HL-60 (cell line): ENCODE measurements at places on chromosomes 2 and 18.

DNA sequence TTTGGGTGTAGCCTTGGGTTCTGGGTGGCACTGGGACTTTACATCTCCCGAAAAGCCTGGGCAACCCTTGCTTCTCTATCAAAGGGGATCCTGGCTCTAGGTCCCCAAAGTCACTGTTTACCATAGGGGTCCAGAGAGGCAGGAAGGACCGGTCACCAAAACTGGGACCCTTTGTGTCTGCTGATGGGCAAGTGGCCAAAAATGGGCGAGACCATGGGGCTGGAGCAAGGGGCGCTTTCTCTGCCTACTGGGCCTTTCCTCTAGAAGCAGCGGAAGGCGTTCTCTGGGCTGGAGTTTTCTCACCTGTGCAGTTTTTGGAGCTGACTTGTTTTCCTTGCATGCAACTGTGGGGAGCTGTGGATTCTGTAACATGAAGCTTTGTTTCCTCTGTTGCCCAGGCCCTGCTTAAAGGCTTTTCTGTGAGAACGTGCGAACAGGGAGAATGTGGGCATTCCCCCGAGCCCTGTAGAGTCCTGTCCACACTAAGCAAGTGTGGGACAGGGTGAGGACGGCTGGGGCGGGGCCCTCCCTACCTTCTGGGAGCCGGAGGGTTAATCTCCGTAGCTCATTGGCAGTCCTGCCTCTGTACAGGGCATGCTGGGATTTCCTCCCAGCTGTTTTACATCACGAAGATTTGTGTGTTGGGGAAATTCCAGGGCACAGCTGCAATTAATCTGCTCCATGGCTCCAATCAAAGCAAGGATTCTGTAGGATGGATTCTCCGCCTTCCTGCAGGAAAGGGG is 50.2 kb downstream of the TGOLN2 start:
- no peak for DNase-seq

- no peak for DNase-seq
Measured at GRCh38 chr2:201960305-201960704, 73.3 kb upstream of the FZD7 start.

- DNase-seq = no peak
Measured at GRCh38 chr2:47501374-47502200, 98.6 kb downstream of the MSH2 start.

GRCh38 chr2:224063298-224063648 is 24.2 kb upstream of the SERPINE2 start:
- DNase-seq = no peak

DNA sequence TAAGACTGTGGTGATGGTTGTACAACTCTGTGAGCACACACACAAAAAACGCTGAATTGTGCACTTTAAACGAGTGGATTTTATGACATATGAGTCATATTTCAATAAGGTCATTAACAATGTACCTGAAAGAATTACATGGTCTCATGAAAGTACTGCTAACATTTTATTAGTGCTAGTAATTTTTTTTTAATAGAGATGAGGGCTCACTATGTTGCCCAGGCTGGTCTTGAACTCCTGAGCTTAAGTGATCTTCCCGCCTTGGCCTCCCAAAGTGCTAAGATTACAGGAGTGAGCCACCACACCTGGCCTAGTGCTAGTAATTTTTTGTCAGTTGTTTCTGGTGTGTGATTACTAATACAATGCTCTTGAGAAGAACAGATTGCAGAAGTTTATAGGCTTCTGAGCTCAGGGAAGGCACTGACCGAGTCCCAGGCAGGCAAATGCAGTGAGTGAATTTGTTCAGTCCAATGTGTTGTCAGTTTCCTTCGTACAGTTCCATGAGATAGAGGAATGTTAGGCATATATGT is 177.0 kb downstream of the TGIF1 start:
- no peak for DNase-seq

GRCh38 chr2:160241251-160242137 is 41.4 kb upstream of the ITGB6 start:
- no peak for DNase-seq

DNA sequence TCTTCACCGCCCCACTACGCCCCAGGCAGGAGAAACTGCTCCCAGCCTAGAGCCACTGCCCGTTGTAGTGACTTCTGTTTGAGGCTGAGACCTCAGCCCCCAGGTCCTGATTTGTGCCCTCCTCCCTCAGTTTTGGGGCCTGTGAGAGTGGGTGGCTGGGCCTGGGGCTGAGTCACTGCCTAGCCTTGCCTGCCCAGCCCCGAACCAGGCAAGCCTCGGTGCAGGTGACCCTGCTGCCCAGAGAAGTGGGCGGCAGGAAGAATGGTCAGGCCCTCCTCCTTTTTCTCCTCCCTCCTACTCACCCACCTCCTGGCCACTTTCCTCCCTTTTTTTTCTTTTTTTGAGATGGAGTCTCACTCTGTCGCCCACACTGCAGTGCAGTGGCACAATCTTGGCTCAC is 66.6 kb downstream of the ZFP36L2 start:
- DNase-seq = peak; percentile 25

- DNase-seq = no peak
Measured at GRCh38 chr2:122908159-122908558, 1116.9 kb upstream of the CNTNAP5 start.

GRCh38 chr2:195252018-195252417 is 405.0 kb upstream of the SLC39A10 start:
- no peak for DNase-seq
